Hindlimb muscle (tissue), 1 donor: ENCODE measurements at places on chromosomes 2 and 18. TPM values are rescaled to one million over a fixed set of nuclear protein-coding genes. Genes with fewer than 3 reads are reported as not detected.
A peak's percentile ranks its signal among the peaks of the same experiment; 100 is the strongest.

- no peak for DNase-seq
Observed at GRCh38 chr2:56624181-56624580, 440.4 kb downstream of the CCDC85A start.

The IL1RL2 gene
- 0.34 TPM for polyA plus RNA-seq

DNA sequence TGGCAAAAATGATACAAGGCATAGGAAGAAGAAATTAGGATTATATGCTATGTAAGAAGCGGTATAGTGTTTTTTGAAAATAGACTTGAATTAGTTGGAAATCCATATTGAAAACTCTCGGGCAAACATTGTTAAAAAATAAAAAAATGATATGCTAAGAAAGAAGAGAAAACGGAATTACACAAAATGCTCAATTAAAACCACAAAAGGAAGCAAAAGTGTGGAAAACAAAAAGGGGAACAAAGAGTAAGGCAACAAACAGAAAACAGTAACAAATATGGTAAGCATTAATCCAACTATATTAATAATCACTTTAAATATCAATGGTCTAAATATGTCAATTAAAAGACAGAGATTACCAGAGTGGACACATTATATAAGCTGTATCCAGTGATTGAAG, 58.4 kb downstream of the TXNL1 start:
- DNase-seq = no peak

DNA sequence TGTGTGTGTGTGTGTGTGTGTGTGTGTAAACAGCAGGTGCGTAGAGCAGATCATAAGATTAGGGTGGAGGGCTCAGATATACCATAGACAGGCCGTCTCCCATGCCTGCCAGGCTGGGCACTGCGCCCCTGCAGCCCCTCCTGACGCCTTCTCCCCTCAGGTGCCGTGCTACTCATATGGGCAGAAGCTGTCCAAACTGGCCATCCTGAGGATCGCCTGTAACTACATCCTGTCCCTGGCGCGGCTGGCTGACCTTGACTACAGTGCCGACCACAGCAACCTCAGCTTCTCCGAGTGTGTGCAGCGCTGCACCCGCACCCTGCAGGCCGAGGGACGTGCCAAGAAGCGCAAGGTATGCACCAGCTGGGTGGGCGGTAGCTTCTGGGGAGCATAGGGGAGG, 10.0 kb downstream of the ATOH8 start:
- no peak for DNase-seq

GRCh38 chr2:233544200-233544610, 22.4 kb downstream of the USP40 start:
- no peak for DNase-seq

GRCh38 chr2:41420219-41420618, 627.6 kb upstream of the PKDCC start:
- no peak for DNase-seq

GRCh38 chr18:41734917-41735316, 220.1 kb upstream of the PIK3C3 start:
- no peak for DNase-seq

The SESTD1 gene
- 36.0 TPM for polyA plus RNA-seq

DNA sequence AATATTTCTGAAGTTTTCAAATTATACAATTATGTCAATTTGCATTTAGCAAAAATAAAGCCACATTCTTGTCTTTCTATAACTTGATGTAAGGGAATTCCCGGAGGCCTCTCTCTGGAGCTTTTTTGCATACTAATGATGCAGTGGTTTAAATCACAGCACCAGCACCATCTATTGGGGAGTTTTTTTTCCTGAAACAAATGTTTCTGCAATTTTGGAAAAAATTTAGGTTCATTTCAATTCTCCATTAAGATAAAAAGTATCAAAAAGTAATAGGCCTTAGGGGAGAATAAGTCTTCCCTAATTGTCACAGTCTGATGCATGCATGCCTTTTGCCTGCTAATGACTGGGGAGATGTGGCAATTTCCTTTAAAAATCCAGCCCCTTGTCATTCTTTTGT, 13.5 kb downstream of the CBLN2 start:
- DNase-seq = no peak

The ATOH8 gene
- 25.6 TPM for polyA plus RNA-seq

DNA sequence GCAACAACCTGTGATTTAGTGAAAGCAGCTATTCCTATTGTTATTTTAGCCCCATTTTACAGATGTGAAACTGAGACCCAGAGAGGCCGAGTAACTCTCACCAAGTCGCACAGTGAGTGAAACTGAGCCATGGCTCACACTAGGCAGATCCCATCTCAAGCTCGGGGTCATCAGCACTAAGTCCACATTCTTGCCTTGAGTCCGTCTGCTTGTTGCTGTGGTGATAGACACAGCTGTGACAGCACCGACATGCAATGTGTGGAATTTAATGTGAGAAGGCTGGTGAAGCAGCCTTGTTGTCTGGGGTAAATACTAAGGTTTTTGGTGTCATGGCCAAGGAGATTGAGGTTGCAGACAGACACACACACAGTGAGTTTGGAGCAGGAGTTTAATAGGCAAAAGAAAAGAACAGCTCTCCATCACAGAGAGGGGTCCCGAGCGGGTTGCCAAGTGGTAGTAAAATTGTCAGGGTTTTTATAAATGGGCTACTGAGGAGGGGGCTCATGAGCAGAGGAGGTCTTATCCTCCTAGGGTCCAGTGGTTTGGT, 40.2 kb upstream of the GMCL1 start:
- peak; percentile 41 for DNase-seq

The TBR1 gene
- polyA plus RNA-seq = not detected

The RAMP1 gene
- 55.1 TPM for polyA plus RNA-seq

The TDRD15 gene
- not detected for polyA plus RNA-seq

DNA sequence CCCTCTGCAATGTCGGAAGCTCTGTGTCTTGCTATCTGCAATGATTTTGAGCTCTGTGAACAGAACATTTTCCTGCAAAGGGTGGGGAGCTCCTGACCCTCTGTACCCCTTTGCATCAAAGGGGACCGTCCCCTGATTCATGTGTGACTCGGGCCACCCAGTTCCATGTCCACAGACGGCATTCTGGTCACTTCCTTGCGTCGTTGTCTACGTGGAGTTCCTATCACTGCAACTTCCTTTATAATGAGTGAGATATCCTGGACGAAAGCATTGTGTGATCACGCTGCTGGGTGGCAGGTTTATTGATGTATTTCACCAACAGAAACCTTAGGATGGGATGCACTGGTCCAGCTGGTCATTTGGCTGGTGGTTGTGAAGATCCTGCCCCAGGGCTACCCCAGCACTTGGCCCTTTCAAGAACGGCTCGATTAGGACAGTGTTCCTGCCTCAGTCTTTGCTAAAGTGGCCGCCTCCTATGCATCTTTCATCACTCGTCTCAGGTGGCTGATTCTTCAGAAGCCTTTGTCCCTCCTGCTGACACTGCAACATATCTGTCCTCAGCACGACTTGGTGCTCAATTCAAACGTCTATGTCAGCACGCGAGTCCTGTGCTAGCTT, 202.7 kb downstream of the ACKR3 start:
- DNase-seq = no peak

The CFAP65 gene
- not detected for polyA plus RNA-seq

DNA sequence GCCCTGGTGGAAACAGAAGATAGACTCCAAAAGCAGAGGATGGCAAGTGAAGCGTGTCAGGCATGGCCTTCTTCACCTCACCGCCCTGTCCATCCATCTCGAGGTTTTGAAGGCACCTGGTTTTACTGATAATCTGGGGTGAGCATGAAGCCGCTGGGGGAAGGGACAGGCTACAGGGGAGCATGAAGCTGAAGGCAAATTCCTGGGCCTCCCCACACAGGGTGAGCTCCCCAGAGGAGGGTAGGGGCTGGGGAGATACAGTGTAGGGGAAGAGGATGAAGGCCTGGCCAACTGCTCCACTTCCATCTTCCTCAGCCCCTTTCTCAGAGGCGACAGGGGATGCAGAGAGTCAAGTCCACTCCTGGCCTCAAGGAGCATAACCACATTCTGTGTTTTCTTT, 228.3 kb upstream of the SMAD2 start:
- no peak for DNase-seq

DNA sequence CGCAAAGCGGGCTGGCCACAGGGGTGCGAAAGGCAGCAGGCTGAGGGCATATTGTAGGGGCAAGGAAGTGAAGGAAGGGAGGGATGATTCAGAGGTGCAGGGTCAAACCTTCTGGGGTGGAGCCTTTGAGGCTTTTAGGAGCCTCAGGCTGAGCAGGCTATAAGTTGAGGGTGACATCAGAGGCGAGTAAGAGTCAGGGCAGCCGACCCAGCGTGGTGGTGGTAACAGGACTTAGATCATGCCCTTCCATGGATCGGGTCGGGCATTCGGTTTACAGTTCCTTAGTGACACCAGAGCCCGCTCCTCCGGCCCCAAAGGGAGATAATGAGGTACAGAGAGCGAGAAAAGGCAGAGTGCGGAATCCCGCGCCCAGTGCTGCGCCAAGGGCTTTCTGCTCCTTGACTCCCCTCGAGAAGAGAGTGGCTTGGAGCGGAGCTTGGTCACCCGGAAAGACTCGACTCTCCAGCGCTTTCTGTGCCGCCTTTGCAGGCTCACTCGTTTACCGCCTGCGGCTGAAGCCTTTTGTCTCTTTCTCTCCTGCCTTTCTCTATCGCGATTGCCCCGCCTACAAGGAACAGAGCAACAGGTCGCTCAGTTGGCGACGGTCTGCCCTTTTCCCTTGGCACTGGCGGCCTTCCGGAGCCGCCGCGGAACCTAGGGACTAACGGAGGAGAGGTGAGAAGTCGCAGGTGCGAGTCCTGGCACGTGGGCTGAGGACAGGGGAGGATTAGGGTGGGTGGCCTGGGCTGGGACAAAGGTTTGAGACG, 720 bp downstream of the LBX2 start:
- DNase-seq = peak; percentile 19

The GCA gene
- polyA plus RNA-seq = 13.8 TPM

DNA sequence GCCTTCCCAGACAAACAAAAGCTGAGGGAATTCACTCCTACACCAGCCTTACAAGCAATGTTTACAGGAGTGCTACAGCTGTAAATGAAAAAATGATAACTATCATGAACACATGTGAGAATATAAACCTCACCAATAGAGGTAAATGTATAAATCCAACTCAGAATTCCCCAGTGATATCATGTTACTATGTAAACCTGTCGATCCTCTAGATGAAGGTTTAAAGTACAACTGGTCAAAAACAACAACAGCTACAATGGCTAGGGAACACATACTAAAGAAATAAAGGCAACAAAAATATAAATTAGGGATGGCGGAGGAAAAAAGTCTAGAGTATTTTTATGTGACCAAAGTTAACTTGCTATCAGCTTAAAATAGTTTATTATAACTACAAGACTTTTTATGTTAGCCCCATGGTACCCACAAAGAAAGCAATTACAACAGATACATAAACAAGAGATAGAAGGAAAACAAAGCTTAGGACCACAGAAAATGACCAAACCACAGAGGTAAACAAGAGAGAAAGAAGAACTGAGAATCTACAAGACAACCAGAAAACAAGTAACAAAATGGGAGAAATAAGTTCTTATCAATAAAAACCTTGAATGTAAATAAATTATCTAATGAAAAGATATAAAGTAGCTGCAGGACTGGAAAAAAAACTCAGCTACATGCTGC, 8.3 kb downstream of the CERKL start:
- no peak for DNase-seq

- DNase-seq = no peak
Observed at GRCh38 chr2:118374974-118375755, 286.9 kb downstream of the INSIG2 start.

DNA sequence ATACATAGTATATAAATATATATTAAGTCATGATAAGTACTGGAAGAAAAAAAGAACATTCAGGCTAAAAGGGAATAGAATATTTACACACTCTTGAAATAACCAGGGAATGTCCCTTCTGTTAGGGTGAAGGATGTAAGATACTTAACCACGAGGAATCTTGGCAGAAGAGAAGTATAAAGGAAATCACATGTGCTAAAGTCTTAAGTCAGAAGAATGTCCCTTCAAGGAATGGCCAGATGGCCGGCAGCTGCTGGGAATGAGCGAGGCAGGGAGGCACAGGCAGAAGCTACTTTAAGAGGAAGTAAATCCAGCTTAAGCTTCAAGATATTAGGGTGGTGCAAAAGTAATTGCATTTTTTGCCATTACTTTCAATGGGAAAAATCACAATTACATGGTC, 5.5 kb downstream of the CCDC102B start:
- DNase-seq = peak; percentile 77

The PRSS56 gene
- 2.2 TPM for polyA plus RNA-seq

The PSMA8 gene
- not detected for polyA plus RNA-seq
